ENCODE measurements at places on chromosomes 1 and 21. TPM values are rescaled to one million over a fixed set of nuclear protein-coding genes. Genes with fewer than 3 reads are reported as not detected.

The LCE1C gene
- total RNA-seq: not detected

The CD101 gene
- total RNA-seq: 0.26 TPM

The SPRR5 gene
- not detected for total RNA-seq

The RGS2 gene
- total RNA-seq: 337 TPM

The DIO1 gene
- total RNA-seq: not detected

The TACSTD2 gene
- 2.2 TPM for total RNA-seq

The KRTAP19-1 gene
- not detected for total RNA-seq

The NCAM2 gene
- total RNA-seq: 7.5 TPM

The SPRR2G gene
- not detected for total RNA-seq

The NCF2 gene
- total RNA-seq: 10.0 TPM

- DNase-seq: no peak
These were observed 299.5 kb downstream of the ST6GALNAC3 start for GRCh38 chr1:76374086-76374485.

- DNase-seq: no peak
These were observed 15.8 kb upstream of the DIP2A start for GRCh38 chr21:46442938-46443337.

DNA sequence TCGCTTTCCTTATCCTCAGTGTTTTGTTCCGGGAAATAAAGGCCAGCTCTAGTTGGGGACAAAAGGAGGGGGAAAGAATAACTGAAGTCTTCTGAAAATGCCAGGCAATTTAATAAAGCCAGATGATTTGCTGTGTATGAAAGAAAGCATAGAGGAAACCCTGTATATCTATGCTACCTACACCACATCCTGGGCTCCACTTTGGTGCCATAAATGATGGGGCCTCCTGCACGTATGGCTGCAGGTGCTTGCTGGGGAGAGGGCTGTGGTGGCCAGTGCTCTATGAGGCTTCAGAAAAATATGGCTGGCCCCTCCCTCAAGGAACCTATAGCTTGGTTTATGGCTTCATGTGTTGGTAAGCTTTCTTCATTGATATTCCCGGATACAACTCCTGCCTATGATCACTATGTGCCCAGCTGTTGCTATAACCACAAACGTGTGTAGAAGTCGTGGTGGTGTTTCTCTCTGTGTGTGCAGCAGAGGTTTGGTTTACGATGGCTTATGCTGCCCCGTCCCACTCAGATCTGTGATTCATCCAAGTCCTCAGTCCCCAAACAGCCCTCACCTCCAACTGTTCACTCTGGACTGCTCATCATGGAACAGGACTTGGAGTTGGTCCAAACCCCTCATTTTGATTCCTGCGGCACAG, 59.5 kb downstream of the BACE2 start:
- DNase-seq: no peak

GRCh38 chr1:205169248-205169647, 42.3 kb downstream of the DSTYK start:
- no peak for DNase-seq

- DNase-seq: no peak
These were observed 7.4 kb downstream of the CFAP410 start for GRCh38 chr21:44331650-44332307.

DNA sequence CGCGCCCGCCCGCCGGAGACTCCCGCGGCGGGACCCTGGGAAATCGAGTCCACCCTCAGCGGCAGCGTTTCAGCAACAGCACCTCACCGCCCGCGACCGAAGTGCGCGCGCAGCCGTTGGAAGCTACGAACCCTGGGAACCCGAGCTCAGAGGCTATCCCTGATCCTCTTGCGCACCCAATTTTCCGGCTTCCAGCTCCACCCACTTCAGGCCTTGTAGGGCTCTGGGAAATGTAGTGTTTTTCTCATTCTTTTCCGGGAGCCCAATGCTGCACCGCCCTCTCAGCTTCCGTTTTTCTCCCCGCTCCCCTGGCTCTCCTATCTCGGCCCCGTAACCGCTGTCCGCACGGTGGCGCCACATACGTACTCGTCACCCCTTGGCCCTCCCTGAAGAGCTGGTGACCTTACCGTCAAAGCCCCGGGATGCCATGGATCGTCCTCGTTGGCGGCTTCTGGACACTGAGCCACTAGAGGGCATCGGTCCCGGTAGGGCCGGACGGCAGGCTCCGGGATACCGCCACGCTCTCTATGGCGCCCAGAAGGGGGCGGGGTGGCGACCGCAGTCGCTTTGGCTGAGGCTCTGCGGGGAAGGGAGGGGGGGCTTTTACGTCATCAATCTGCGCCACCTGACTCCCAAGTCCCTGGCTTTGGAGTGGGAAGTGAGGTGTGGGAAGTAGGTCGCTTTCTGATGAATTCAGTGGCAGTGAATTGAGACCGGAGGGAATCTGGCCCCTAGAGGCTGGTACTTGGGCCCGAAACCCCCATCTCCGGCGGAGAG, at the start of the genes ODR4 and TPR:
ODR4 (plus strand) TSS at position 687 of the 777 bp plus-strand sequence. CDS start 3,948 bp downstream, outside the sequence.
TPR (minus strand) TSS at position 102 of the 777 bp plus-strand sequence. CDS start 225 bp downstream, outside the sequence.
- peak; percentile 99 for DNase-seq

DNA sequence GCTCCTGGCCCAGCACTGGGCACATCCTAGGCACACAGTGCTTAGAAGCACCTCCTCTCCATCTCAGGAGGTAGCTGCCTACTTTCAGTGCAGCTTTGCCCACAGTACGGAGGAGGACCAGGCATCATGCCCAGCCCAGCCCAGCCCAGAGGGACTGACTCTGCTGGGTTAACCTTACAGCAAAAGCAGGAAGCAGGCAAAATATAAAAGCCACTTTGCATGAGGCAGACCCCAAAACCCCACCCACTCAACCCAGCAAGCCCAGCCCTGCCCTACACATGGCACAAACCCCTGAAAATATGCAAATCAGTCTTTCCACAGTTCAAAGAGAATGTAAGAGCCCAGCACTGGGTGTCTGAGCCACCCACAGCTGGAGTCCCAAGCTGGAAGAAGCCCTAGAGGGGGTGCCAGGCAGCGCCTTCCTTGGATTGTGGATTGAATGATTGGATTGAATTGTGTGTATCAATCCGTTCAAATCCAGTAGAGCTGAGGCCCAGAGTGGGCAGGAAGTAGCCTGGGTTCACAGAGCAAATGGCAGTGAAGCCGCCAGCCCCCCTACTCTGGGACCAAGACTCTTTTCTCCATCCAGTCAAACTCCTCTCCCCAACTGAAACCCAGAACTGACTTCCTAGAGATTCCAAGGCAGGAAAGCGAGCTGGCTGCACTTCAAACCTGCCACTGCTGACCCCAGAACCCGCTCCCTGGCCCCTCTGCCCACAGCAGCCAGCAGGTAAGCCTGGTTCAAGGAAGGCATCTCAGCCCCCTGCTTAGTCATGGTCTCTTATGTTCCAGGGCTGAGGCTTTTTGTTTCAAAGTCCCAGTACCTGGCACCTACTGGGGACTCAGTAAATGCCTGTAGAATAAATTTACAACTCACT, 117.7 kb downstream of the LACTBL1 start:
- DNase-seq: no peak

DNA sequence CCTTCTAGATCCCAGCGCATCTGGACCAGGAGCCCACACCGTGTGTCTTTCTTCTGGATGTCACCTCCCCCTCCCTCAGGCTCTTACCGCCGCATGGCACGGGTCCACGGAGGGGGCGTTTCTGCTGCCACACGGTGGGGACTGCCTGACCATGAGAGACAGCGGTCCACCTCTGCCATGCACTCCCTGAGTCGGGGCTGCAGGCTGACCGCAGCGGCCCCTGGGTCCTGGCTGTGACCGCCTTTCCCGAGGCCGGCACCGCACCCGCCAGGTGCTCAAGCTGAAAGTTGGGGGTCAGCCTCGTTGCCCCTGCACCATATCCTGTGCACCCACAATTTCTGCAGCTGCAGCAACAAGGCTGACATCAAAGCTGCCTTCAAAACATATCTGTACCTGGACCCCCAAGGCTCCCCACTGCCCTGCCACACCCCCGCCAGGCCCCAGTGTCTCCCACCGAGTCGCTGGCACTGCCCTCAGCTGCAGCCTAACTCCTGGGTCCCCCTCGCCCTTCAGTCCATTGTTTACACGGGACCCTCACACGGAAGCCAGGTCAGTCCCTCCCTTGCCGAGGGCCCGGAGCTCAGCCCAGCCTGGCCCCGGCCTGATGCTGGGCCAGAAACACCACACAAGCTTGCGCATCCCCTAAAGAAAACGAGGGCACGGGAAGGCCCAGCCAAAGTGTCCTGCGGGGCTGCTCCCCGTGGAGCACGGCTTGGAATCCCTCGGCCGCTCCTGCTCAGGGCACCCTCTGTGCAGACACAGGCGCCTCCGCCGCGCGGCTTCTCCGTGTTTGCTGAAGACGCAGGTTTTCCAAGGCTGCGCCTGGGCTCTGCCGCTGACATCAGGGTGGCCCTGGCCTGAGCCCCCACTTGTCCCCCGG, 51.9 kb downstream of the MORN1 start:
- no peak for DNase-seq

DNA sequence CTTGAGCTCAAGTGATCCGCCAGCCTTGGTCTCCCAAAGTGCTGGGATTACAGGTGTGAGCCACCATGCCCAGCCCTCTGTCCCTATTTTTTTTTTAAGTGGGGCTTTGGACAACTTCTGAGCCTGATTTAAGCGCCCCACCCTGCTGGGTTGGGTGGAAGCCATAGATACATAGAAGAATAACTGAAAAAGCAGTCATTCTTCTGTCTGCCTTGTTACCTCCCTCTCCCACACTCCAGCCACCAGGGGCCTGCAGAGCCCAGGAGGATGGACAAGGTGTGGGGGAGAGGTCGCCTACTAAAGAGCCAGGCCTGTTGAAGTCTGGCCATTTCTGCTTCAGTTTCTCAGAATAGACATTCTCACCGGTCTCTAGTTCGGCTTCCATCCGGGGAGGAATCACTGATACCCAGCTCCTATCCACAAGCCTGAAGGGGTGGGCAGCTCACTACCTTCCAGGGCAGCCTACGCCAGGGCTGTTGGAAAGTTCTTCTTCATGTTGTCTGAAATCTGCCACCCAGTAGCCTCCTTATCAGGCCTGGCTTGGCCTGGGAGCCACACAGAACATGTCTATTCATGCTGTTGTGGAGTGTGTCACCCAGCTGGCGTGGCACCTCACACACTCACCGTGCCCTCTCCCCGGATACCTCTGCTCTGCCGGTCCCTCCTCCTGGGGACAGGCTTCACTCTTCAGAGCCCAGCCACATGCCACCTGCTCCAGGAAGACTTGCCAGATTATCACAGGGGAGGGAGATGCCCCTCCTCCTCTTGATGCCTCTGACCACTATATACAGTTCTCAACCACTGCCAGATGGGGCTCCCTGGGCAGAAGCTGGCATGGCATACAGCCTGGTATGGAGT, 27.7 kb downstream of the KNCN start:
- DNase-seq: no peak

DNA sequence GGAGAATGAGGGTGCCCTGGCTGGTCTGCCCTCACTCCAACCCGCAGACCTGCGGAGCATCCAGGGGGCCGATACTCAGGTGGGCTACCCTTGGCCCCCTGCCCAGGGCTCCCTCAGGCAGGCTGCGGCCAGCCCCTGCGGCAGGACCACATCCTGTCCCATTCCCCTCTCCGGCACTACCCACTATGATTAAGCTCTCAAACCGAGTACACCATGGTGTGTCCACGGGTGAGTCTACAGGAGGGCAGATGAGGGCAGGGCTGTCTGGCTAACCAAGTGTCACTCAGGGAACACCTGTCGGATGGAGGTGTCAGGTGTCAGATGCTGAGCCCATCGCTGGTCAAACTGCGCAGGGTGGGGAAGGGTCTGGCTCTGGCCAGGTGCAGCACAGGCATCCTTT, 47.2 kb downstream of the SLC66A1 start:
- no peak for DNase-seq

- no peak for DNase-seq
These were observed 108.3 kb downstream of the ETS2 start for GRCh38 chr21:38913893-38914527.

DNA sequence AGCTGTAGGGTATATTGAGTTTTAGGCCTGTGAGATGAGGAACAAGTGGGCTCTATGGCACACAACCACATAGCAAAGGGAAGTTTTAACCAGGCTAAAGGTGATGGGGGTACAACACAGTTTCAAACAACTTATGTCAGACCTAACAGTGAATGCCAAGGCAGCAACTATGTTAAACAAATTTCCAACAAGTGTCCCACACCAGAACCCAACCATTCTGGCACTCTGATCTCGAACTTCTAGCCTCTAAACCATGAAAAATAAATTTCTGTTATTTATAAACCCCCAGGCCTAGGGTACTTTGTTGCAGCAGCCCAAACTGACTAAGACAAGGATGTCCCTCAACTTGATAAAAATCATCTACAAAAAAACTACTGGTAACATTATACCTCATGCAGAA, 52.3 kb upstream of the INSL5 start:
- no peak for DNase-seq

GRCh38 chr1:93394514-93394913, 48.8 kb downstream of the DR1 start:
- no peak for DNase-seq

DNA sequence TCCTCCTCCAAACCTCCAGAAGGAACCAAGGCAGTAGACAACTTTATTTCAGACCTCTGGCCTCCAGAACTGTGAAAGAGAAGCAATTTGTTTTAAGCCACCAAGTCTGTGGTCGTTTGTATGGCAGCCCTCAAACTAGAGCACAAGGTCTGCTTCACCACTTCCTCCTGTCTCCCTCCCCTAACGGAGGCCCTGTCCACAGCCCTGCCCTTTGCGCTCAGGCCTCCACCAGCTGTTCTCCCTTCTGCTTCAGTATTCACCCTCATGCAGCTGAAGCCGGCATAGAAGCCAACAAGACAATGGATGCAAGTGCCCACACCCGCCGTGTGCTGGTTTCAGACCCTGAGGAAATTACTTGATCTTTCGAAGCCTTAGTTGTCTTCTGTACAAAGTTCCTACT, 364.1 kb downstream of the HHAT start:
- no peak for DNase-seq

- DNase-seq: no peak
These were observed 243.0 kb downstream of the KAZN start for GRCh38 chr1:14841456-14841855.

- DNase-seq: peak; percentile 94
These were observed at the start of gene PDZK1IP1 for GRCh38 chr1:47189844-47190508. Gene PDZK1IP1 (minus strand): TSS chr1:47190036. CDS start chr1:47189932, 104 bp downstream.

- DNase-seq: no peak
These were observed 188.9 kb upstream of the MAP1LC3C start for GRCh38 chr1:242187816-242188215.

GRCh38 chr1:169466259-169467230, 19.2 kb downstream of the SLC19A2 start:
- no peak for DNase-seq

GRCh38 chr1:168019407-168019806, 82.5 kb upstream of the MPC2 start:
- no peak for DNase-seq

GRCh38 chr1:98839840-98840239, 164.8 kb downstream of the PLPPR5 start:
- DNase-seq: no peak

GRCh38 chr1:7420470-7421100, 350.5 kb upstream of the VAMP3 start:
- no peak for DNase-seq

GRCh38 chr1:194598098-194598497, 1411.7 kb upstream of the B3GALT2 start:
- no peak for DNase-seq

GRCh38 chr1:243791586-243792267, 58.3 kb downstream of the AKT3 start:
- no peak for DNase-seq

DNA sequence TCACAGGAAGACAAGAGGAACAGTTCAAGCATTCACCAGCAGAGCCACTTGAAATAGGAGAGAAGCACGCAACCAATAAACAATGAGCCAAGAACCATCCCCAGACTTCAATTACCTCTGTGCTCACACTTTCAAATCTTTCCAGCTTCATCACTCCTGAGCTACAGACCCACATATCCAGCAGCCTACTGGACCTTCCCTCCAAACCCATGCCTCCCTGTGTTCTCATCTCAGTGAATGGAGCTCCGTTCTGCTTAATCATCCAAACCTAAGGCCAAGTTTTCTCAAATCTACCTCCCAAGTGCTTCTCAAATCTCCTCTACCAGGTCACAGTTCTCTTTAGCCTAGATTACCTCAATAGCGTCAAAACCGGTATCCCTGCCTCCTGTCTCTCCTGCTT, 3.7 kb downstream of the PEF1 start:
- no peak for DNase-seq

Data from esophagus muscularis mucosa (tissue), 4 donors.